ENCODE measurements at places on chromosomes 13 and 19.

DNA sequence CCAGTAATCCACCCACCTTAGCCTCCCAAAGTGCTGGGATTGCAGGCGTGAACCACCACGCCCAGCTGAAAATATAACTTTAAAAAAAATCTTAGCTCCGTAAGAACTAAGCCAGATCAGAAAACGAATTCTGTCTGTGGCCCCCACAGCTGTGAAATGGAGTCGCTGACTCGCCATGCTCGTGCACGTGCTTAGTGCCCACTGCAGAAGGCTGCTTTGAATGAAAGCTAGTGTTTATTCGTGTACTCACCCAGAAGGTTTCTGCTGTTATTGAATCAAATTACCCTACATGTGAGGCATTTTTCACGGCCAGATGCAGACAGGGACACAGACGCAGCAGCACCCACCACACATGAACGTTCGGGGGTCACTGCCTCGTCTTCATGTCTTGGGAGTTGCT lies 61.7 kb upstream of the F7 start:
- DNase-seq, result no peak

DNA sequence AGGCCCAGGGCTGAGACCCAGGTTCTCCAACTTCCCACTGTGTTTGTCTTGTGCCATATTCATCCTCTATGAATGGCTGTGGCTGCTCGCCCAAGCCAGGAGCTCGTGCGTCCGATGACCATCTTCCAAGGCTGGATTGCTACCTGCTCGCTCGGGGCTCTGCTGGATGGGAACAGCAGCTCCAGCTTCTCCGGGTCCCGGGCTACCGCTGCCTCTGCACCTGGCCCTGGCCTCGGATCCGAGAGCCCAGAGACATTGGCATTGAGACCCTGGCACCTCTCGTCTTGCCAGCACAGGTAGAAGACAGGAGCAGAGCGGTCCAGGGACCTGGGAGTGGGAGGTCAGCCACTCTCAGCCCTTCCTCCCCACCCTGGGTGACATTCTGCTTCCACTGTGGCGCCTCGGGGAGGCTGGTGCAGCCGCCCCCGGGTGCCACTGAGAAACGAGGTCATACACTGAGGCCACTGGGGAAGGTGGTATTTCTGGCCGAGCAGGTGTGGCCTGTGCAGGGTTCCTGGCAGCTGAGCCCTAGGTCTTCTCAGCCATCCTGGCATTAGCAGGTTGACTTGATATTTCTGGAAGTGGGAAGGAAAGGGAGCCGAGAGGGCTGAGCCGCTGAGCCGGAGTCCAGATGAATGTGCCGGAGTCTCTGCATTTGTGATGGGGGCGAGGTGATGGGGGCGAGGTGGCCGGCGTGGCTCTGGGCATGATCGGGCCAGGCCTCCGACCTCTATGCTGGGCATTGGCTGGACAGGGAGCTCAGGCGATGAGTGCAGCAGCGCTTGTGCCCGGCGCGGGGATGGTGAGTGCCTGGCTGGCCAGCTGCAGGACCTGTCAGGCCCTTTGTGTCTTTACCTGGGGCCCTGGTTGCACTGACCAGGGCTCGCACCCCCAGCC lies 18.6 kb downstream of the NDUFB7 start:
- no peak for DNase-seq

GRCh38 chr13:46232281-46232680 lies 20.6 kb downstream of the LRRC63 start:
- DNase-seq, result no peak

- DNase-seq, result no peak
Measured at GRCh38 chr13:66899955-66900354, 330.2 kb downstream of the PCDH9 start.

DNA sequence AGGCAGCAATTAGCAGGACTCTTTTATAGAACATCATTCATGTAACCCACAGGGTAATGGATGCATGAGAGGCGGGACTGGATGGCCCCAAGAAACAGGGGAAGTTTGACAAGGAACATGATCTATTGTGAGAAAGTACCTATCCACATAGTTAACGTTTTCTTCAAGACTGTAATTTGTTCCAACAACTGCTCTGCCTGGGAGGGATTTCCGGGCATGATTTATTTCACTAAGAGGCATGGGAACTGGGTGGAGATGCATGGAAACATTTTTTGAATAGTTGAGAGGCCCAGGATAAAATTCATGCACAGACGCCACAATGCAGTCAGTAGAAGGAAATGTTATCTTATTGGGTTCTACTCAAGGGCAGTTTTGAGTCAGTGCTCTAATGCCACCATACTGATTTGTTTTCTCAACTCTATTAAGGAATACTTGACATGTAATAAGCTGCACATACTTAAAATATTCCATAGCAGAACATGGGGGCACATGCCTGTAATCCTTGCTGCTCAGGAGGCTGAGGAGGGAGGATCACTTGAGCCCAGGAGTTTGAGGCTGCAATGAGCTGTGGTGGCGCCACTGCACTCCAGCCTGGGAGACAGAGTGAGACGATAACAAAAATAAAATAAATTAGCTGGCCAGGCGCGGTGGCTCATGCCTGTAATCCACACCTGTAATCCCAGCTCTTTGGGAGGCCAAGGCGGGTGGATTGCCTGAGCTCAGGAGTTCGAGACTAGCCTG lies 9.9 kb upstream of the ATG4D start:
- no peak for DNase-seq

DNA sequence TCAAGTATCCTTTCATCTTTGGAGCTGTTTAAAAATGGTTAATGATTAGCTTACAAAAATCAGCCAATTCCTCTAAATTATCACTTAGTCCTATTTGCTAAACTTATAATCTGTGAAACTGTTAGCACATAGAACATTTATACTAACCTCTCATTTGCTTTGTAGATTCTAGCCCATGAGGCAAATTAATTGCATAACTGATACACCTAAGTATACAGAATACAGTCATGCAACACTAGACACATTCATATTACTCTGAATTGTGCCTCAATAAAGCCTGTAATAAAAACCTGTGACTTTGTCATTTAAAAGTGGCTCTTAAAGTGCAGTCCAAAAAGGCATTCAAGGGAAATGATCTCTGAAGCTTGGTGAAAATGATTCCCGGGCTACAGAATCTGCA lies 21.0 kb downstream of the SERPINE3 start:
- peak; percentile 67 for DNase-seq

DNA sequence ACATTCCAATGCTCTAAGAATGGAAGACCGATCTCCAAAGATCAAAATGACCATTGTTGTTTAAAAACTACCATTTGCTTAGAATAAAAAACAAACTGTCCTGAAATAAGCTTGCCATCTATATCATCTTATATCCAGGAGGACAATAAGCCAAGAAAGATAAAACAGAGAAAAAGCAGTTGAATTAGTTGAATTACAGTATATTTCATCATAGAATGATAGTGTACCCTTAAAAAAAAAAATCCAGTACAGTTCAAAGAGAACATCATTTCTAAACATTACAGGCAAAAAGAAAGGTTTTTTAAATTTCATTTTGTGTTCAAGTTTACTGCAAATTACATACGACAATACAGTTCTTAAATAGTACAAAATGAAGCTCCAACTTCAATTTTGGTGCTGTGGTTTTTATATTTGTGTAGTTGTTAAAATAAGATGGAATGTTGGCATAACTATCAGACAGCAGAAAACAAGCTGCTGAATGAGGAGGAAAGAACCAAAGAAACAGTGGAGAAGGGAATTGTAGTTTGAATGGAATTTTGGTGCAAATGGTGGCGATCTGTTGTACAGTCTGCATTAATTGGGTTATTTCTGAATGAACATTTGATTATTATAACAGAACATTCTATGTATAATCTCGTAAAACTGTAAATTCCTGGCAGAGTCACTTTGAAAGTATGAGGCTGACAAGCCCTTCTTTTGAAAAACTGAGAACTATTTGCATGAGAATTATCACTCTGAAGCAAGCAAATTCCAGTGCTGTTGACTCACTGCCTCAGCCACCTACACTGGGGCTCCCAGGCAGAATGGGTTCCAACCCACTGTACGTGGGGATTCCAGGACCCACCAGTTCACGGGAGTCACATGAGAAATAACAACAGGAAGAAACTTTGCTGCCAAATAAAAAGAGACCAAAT lies 37.7 kb downstream of the LHFPL6 start:
- DNase-seq, result no peak

GRCh38 chr13:53382008-53382407 lies 353.4 kb downstream of the OLFM4 start:
- DNase-seq, result peak; percentile 52

DNA sequence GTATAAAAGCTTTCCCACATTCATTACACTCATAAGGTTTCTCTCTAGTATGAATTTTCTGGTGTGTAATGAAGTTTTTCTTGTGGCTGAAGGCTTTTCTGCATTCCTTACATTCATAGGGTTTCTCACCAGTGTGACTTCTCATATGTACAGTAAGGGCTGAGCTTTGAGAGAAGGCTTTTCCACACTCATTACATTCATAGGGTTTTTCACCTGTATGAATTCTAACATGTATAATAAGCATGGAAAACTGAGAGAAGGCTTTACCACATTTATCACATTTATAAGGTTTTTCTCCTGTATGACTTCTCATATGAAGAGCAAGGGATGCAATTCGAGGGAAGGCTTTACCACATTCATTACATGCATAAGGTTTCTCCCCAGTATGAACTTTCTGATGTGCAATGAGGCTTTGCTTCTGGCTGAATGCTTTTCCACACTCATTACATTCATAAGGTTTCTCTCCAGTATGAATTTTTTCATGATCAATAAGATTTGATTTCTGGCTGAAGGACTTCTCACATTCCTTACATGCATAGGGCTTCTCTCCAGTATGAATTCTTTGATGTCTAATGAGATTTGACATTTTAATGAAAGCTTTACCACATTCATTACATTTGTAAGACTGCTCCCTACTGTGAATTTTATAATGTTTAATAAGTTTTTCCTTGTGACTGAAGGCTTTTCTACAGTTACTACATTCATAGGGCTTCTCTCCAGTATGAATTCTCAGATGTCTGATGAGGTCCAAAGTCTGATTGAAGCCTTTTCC lies 42.6 kb downstream of the ZNF527 start:
- DNase-seq, result no peak

GRCh38 chr13:66329988-66330451 lies 900.1 kb downstream of the PCDH9 start:
- DNase-seq, result peak; percentile 71

GRCh38 chr13:93730780-93731179 lies 504.2 kb downstream of the GPC6 start:
- no peak for DNase-seq

DNA sequence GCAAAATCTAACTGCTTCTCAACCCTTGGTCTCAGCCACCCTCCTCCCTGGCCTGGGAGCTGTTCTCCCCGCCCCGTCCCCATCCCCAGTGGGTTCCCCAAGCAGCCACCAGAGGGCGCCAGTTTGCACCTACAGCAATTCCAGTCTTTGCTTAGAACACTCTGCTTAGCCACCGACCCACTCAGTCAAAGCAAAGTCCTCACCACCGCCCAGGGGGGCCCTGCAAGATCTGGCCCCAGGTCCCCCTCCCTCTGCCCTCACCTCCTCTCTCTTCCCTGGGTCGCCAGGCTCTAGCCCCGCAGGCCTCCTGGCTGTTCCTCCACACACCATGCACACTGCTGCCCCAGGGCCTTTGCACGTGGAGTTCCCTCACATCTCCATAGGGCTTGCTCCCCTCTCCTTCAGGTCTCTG lies 12.4 kb downstream of the TMEM143 start:
- DNase-seq, result peak; percentile 47

DNA sequence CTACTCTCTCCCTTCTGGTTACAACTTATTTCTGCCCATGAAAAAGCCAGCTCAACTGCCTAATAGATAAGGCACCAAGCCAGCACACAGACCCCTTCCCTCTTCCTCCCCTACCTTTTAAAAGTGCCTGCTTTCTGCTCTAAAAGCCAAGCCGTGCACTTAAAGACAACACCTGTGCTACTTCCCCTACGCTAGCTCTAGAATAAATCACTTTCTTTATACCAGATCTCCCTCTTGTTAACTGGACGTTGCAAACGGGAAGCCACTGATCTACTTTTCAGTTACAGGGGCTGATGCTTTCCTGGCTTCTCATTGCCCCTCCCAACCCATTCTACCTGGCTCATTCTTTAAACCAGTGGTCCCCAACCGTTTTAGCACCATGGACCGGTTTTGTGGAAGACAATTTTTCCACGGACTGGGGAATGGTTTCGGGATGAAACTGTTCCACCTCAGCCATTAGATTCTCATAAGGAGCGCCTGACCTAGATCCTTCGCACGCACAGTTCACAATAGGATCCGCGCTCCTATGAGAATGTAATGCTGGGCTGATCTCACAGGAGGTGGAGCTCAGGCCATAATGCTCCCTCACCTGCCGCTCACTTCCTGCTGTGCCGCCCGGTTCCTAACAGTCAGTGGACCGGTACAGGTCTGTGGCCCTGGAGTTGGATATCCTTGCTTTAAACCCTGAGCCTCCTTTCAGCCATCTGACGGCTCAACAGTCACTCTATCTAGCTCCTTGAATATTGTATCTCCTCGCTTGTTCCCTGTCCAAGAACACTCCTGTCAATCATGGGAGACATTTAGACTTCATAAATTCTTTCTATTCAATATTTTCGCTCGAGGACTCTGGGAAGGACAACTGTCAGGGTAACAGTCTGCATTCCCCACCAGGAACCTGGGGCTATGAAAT lies 841 bp upstream of the ZNF223 start:
- peak; percentile 56 for DNase-seq

GRCh38 chr13:37651891-37652290 lies 53.3 kb upstream of the POSTN start:
- no peak for DNase-seq

DNA sequence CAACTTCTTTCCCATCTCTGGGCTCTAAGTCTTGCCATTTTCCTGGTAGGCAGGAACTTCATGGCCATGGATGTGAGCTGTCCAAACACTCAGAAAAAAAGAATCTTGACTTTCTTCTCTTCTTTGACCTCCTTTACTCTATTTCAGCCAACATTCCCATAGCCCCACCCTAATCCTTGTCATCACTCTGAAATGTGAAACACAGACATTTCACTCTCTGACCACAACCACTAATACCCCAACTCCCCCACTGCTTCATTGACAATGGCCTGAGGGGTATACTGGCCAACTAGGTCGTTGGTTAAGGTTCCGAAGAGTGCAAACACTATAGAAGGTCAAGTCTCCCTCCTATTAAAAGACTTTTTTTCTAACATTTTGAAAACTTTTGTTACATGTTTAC lies 4.7 kb upstream of the CYP2A13 start:
- DNase-seq, result no peak

DNA sequence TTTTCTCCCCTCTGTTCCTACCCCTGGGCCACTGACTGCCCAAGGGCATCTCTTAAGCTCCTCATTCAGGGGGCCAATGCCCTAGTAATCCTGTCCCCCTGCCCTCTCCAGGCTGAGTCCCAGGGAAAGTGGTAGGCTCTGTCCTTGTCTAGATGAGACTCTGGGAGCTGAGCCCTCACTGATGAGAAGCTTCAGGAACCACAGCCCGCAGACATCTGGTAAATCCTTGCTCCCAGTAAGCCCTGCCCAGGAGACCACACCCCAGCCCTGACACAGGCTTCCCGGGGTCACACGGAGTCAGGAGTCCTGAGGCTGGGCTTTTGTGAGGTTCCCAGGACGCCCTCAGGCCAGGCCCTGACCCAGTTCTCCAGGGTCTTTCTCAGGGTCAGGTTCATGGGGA lies 1.9 kb downstream of the CEACAM4 start:
- DNase-seq, result no peak

DNA sequence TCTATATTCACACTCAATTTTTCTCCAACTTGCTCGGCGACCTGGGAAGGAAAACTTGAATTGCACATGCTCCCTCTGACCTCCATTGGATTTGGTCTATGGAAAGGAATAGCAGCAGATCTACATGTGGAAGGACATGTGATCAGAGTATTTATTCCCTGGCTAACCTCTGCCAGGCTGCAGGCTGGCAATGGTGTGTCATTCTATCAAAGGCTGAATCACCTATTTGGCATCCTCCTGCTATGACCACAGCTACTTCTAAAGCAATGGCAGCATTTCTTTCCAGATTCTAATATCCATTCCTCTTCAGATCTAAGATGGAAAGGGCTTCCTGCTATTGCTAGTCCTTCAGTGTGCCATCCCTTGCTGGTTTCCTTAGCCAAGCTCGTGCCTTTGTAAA lies 144.3 kb upstream of the FREM2 start:
- no peak for DNase-seq
